ENCODE measurements at places on chromosomes 3 and 15.

DNA sequence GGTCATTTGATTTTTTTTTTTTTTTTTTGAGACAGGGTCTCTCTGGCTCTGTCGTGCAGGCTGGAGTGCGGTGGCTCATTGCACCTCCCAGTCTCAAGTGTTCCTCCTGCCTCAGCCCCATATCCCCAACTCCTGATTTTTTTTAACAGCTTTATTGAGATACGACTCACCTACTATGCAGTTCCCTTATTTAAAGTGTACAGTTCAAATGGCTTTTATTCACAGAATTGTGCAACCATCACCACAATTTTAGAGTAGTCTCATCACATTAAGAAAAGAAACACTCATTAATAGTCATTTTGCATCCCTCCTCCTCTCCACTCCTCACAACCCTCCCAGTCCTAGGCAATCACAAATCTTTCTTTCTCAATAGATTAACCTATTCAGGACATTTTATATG lies 1.9 kb upstream of the TRA2B start:
- DNase-seq = no peak

DNA sequence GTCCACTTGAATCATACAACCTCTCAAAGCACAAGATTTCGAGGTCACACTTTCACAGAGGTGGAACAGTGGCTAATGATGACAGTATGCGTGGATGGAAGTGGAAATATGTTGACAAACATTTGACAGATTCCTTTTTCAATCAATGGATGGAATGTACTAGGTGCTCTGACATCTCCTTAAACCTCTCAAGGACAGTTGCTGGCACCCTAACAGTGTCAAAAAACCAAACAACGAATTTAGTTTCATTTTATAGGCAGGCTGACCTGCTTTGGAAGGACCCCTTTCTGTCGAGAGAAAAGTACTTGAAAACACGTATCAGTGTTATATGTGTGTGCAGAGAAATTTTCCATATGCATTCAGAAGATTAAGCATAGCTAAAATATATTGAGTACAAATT lies 779.8 kb upstream of the LMCD1 start:
- no peak for DNase-seq

- DNase-seq = no peak
Observed at GRCh38 chr3:111241960-111242359, 170.3 kb downstream of the NECTIN3 start.

DNA sequence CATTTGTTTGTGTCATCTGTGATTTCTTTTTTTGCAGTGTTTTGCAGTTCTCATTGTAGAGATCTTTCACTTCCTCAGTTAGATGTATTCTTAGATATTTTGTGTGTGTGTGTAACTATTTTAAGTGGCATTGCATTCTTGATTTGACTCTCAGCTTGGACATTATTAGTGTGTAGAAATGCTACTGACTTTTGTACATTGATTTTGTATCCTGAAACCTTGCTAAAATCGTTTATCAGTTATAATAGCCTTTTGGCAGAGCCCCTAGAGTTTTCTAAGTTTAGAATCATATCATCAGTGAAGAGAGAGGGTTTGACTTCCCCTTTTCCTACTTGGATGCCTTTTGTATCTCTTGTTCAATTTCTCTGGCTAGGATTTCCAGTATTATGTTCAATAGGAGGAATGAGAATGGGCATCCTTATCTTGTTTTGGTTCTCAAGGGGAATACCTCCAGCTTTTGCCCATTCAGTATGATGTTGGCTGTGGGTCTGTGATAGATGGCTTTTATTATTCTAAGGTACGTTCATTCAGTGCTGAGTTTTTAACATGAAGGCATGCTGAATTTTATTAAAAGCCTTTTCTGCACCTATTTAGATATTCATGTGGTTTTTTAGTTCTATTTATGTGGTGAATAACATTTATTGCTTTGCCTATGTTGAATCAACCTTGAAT lies 211.7 kb downstream of the MBNL1 start:
- DNase-seq = no peak

DNA sequence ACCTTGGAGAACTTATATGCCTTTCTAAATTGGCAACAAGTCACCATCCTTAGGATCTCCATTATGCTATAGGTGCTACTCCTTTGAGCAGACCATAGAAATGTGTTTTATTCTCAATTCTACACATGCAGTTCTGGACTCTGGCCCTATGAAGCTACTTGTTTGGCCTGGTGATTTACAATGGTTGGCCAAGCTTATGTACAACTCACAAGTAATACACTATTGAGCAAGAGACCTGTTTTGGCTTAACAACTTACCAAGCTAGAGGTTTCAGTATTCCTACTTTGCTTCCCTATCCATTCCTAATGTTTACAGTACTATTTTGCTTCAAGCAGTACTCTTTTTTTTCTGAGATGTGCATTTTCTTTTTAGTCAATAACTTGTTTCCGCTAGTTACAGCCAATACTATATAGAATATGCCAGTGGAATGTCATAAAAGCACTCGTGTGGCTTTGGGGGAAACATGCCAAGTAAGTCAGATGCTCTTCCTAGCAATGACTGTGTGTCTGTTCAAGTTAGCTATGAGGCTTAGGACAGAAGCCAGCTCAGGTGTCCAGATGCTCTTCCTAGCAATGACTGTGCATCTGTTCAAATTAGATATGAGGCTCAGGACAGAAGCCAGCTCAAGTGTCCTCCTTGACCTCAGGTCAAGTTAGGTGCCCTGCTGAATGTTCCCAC lies 174.9 kb upstream of the SEMA6D start:
- DNase-seq = no peak

DNA sequence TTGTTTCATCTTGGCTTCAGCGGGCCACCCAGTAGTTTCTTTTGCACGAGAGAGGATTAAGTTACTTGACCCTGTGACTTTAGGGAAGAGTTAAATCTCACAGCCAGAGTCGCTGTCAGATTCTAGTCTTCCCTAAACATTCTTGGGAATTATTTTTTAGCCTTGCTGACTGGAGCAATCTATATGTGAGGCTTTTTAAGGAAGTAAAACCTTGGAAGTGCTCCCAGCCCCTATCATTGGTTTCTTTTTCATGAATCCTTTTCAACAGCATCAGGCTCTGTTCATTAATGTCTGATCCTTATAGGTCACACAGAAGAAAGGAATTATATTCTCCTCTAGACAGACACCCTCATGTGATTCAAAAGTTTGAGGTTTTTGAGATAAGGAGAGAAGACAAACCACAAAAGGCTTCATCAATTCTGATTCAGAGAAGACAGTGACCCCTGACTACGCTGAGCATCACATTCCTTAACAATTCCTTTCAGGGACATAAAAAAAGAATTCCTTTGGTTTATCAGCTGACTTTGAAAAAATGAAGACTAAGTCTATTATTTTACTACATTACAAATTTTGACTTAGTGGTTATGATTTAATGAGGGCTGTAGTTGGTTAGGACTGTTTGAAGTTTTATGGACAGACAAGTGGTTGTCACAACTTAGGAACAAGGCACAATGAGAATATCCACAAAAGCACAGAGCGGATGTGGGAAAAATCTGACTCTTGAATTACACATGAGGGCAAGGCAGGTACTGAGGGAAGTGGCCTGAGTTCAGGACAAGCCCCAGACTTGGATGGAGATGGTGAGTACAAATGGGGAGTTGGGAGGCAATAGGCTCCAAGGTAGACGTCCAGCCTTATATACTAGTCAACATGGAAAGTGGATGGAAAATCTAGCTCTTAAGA lies 171.1 kb upstream of the STT3B start:
- peak; percentile 90 for DNase-seq

GRCh38 chr3:195838714-195839113 lies 27.0 kb upstream of the MUC4 start:
- DNase-seq = no peak
